Activated B cell treated with CpG ODN at 0.5 μM for 24 hours (primary cell): ENCODE measurements at places on chromosomes 5 and 9.

- DNase-seq: no peak
Measured at GRCh38 chr9:15272377-15272928, 34.6 kb downstream of the TTC39B start.

DNA sequence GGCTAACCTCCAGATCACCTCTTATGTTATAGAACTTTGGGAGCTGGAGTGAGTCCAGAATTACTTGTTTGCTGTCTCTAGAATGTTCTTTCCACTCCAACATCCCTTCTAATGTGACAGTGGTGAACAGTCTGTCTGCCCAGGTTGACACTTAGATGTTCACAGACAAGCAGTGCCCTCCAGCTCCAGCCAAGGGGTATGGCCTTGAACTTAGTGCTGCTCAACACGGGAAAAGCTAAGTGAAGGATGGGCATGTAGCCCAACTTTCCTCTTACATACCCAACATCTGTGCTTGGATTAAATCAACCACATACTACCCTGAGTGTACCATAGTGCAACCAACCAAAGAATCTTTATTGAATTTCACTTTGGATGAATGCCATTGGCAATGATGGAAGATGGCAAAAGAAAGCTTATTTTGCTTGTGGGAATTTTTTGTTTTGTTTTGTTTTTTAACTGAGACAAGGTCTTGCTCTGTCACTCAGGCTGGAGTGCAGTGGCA lies 201.2 kb downstream of the NXNL2 start:
- DNase-seq: no peak

DNA sequence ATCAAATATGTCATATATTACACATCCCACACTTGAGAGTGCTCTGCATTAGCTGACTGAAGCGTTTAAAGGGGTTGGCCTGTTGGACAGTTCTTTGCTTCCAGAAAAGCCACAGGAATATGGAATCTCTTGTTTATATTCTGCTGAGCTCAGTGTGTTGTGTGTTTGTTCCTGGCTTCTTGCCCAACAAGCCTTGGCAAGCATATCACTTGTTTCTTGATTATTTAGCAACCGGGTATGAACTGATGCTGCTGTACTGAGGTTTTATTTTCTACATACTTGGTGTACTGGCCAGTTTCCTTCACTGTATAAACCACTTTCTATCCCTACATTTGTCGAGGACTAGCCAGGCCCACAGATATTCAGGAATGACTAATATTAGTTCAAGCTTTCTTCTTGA lies 378.9 kb downstream of the KCTD16 start:
- no peak for DNase-seq

DNA sequence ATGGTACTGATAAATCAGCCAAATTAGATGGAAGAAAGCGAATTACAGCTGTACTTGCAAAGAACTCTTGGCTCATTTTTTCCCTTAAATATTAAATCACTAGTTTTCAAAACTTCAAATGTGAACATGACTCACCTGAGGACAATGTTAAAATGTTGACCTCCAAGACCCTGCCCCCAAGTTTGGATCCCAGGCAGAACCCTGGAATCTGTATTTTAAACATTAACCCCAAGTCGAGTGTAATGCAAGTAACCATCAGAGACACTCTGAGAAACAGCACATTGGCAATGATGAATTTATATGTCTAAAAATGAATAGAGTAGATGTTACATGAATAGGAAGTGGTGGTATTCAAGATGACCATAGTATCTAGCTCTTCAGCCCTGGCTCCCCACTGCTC lies 2.3 kb upstream of the CD274 start:
- no peak for DNase-seq

GRCh38 chr9:98099346-98099745 lies 19.7 kb downstream of the TRIM14 start:
- DNase-seq: no peak
